AG08395 (cell line): ENCODE measurements at places on chromosomes 16 and 17.

GRCh38 chr17:40093580-40094201, 6.7 kb downstream of the NR1D1 start:
- no peak for DNase-seq

DNA sequence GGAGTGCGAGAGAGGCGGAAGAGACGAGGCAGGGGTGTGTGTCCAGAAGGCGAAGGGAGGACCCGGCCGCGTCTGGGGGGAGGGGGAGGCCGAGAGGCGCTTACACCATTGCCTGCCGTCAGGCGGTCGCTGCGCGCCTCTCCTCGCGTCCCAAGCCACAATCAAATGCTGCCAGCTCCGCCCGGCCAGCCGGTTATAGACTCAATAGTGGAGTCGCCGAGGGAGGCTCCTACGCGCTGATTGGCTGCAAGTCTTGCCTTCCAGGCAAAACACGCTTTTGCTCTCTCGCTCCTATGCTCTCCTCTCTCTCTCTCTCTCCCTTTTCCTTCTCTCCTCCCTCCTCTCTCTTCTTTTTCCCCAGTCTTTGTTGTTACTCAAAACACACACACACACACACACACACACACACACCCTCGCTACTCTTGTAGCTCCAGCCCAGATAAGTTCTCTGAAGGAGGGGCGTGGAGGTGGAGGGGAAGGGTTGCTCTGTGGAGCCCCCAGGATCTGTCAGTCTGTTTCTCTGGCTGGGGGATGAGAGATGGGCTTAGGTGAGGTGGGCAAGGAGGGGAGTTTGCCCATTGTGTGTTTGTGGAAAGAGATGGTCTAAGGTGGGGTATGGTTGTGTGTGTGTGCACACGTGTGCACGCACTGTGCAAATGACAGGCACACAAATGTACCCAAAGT, at the start of gene DLX3:
Gene DLX3 (minus strand): TSS at position 170 of the 684 bp plus-strand sequence. CDS start 226 bp downstream, outside the sequence.
- DNase-seq: peak; percentile 83

DNA sequence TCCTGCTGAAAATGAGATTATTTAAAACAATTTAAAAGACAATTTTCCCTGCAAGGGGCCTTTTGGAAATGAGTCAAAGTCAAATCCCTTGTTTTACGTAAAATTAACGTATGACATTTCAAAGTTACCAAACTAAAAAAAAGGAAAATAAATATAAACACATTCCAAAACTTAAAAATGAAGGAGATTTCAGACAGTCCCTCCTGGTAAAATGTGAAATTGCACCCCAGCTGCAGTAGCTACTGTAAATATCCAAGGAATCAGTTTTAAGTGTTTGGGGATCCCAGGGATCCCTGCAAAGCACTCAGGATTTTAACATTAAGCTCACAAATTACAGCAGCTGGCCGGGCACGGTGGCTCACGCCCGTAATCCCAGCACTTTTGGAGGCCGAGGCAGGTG, 63.3 kb downstream of the NXN start:
- DNase-seq: no peak

DNA sequence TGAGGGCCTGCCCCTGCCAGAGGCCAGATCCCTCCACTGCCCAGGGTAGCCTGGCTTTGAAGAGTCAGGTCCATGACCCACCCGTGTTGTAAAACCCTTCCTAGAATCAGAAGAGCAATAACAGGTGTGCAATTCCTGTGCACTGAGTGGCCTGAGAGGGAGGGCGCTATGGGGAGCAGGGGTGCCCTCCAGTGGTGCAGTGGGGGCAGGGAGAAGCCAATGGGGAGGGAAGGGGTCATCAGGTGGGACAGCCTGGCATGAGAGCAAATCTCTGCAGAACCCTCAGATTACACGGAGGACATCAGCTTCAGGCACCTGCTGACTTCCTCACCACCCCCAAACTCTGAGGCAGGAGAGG, 72.9 kb upstream of the ZNF469 start:
- DNase-seq: no peak

DNA sequence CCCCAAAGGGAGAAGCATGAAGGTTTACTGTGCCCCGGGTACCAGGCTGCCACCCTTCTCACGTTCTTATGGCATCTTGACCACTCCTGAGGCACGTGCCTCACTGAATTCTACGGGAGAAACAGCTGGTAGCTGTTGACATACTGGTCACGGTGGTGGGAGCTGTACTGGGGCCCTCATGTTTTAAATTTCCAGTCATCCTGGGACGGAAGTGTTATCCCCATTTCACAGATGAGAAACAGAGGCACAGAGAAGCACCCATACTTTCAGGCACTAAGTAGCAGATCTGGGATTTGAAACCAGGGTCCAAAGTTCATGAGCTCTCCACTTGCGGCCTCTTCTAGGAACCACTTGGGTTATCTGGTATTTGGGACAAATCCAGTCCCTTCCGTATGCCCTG, 26.3 kb upstream of the DOC2B start:
- DNase-seq: no peak

GRCh38 chr17:38333635-38334295, 10.0 kb downstream of the GPR179 start:
- peak; percentile 39 for DNase-seq

DNA sequence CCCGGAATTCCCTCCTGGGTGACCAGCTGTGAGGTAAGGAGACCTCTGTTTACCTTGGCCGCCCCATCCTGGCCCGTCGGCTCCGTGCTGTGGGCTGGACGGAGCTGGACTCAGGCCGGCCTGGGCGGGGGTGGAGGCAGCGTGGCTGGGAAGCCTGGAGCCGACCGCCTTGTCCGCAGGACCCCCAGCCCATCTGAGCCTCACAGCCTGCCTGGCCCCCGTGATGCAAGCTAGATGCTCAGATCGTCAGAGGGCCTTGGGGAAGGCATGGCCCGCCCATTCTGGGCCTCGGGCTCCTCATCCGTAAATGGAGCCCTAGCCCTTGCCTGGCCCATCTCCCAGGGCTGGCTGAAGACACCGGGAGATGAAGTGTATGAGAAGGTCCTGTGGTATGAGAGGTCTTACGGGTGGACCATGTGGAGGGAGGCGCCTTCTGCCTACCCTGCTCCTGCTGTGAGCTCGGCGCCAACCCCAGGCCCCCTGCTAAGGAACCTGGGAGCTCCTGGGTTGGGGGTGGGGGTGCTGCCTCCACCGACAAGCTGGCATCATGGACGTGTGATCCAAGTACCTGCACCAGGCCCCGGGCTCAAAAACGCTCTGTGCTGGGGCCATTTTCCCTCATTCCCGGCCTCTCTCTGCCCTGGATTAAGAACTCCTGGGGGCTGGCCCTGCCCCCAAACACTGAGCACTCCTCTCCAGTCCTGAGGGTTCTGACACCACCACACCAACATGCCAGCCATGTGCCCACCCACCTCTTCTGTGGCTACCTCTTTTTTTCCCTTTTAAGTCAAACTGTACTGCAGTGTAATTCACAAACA, 5.4 kb upstream of the P2RX1 start:
- DNase-seq: no peak

DNA sequence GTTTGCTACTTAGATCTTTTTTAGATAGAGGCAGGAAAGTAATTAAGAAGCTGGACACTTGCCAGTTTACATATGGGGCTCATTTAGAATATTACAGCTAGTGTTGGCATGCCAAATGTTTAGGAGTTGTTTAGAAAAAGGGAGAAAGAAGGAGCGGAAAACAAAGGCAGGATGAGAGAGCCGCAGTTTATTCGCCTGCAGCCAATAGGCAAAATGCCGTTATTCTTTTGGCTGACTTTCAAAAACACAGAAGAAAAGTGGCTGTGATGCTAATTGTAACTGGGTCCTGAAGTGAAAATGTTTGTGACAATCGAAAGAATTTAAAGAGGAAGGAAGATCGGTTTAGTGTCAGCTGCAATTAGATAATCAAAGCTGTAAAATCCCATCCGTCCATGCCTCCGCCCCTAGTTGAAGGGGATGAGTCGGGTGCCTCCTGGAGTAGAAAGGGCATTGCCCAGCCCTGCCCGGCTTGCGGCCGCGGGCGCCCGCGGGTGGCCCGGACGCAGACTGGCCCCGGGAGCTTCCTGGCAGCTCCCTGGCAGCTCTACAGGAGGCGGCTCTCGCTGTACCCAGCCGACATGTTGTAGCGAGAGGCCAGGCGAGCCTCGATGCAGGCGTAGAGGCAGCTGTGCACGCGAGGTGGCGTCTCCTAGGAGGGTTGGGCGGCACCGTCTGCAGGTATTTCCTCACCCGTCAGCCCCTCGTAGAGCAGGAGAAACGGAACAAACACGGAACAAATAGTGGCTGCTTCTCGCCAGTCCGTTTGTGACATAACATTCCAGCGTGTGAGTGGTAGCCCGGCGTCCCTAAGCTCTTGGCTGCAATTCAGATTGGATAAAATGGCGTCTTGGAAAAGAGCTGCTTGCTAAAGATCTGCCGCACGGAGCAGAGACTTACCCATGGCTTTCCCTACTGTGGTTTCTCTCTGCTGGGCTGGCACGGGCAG, 82.2 kb downstream of the TNRC6C start:
- DNase-seq: peak; percentile 75

GRCh38 chr16:10412935-10413601, 27.2 kb downstream of the ATF7IP2 start:
- DNase-seq: no peak

DNA sequence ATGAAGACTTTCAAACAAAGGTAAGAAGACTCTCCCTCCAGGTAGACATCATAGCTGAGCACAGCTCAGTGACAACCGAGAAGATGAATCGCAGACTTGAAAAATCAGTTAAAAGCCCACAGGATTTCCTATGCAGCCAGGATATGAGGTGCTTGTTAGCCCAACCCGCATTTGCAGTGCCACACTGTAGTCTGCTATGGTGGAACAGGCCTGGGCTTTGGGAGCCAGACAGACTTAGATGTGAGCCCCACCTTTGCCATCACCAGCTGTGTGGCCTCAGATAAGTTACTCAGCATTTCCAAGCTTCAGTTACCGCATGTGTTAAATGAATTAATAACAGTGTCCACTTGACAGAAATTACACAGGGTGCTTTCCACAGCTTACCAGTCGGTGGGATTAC, 204.4 kb upstream of the HS3ST3A1 start:
- no peak for DNase-seq
